Motor neuron (in vitro differentiated cells): ENCODE measurements at places on chromosomes 4 and X.

GRCh38 chrX:6545712-6546111 lies 10.8 kb upstream of the VCX3A start:
- ATAC-seq = no peak

DNA sequence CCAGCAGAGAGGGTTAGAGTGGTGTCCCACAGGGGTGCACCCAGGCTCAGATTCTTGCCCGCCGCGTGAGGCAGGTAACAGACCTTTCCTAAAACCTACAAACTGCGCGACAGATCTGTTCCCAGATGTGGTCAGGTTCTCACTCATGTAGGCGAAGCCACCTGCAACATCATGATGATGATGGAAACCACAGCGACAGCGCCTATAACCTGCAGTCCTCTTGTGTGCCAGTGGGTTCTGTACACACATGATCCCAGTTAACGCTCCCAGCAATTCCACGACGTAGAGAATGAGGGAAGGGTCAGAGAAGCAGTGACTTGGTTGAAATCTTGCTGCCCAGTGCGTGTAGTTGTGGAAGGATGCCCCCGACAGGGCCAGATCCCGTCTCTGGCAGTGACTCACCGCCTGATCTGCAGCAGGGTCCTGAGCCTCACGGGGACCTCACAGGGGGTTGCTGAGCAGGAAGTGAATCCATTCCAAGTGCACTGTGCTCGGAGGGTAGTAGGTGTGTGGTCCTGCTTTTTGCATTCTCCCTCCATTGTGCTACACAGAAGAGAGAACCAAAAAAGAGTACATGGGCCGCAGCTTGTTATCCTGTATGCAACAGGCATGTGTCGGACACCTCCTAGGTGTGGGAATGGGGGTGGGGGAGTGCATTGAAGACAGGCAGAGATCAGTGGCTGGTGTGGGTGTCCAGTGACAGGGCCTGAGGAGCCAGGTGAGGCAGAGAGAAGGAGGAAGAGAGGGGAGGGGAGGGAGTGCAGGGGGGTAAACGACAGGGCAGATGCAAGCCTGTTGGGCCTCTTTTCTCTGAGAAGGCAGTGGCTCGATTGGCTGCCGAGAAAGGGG lies 66.6 kb downstream of the MTMR1 start:
- no peak for ATAC-seq

DNA sequence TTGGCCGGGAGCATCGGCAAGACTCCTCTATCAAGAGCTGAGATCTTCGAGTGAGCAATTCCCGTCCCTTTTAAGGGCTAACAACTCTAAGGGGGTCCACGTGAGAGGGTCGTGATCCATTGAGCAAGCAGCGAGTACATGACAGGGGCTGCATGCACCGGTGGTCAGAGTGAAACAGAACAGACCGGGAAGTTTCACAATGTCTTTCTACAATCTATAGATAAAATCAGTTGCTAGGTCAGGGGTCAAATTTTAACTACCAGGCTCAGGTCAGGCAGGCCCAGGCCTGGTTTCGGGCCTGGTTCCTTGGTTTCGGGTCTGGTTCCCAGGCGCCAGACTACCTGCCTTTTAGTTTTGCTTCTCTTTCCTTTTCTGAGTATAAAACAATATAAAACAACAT lies 160.1 kb downstream of the PTCHD1 start:
- no peak for ATAC-seq

DNA sequence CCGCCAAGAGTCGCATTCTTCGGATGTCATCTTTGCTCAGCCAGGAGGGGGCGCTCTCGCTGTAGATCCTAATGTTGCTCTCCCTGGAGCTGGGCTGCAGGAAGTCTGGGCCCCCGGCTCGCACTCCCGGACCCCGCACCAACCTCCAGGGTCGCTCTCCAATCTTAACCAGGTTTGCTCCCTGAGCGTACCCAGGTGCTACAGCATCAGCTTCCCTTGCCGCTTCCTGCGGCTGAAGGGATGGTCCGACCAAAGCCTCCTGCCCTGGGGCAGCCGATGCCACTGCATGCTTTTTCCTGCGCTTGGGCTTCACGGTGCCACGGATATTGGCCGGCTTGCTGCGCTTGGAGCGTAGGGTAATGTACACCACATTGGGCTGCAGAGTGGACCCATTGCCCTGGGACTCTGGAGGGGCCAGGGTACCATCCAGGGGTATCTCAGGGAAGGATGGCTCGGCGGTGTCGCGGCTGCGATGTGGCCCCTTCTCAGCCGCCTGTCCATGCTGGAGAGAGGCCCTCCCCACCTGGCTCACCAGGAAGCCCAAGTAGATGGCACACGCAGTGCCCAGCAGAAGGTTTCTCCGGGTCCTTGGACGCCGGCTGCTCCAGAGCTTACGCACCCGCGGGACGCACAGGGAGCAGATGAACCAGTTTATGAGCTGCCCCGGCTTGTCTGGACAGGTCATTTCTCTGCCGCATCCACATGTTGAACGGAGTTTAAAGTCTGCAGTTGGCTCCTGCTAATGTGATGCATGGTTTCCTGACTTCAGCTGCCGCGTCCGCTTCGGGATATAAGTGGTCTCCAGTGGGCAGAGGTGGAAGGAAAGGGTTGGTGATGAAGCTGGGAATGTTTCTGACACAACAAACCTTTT lies 1.9 kb downstream of the GASK1B start:
- ATAC-seq = no peak
